Pancreas (tissue), 10 donors: ENCODE measurements at places on chromosomes 11 and 22. TPM values are rescaled to one million over a fixed set of nuclear protein-coding genes. Genes with fewer than 3 reads are reported as not detected.

DNA sequence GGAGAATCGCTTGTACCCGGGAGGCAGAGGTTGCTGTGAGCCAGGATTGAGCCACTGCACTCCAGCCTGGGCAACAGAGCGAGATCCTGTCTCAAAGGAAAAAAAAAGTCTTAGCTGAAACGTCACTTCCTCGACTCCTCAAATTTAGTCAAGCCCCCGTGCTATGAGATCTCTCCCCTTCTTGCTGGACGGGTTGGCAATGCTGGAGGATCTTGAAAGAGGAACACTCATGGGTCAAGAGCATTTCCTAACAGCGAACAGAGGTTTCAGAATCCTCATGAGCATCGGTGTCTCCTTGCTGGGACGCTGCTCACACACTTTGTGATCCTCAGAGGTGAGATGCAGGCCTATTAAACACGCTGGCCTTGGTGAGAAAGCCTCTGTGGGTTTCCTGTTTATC is 35.9 kb downstream of the APOL3 start:
- H3K4me1 ChIP-seq: no peaks in the 10 kb centered on the region
- no peaks in the 10 kb centered on the region for H3K27me3 ChIP-seq
- no peak overlapping the region for H3K27ac ChIP-seq
- no peaks in the 10 kb centered on the region for H3K36me3 ChIP-seq
- H3K4me3 ChIP-seq: no peak overlapping the region
- no peak for DNase-seq

- no peak for DNase-seq
- no peaks in the 10 kb centered on the region for H3K27me3 ChIP-seq
- H3K4me1 ChIP-seq: peaks cover 8% of the 10 kb centered on the region
- H3K36me3 ChIP-seq: no peaks in the 10 kb centered on the region
- no peak overlapping the region for H3K4me3 ChIP-seq
Observed at GRCh38 chr11:44566952-44567875, 1.8 kb downstream of the CD82 start.

- no peak for DNase-seq
- H3K27ac ChIP-seq: no peak overlapping the region
- H3K4me3 ChIP-seq: no peak overlapping the region
Observed at GRCh38 chr22:27626675-27627443, 174.7 kb downstream of the MN1 start.

DNA sequence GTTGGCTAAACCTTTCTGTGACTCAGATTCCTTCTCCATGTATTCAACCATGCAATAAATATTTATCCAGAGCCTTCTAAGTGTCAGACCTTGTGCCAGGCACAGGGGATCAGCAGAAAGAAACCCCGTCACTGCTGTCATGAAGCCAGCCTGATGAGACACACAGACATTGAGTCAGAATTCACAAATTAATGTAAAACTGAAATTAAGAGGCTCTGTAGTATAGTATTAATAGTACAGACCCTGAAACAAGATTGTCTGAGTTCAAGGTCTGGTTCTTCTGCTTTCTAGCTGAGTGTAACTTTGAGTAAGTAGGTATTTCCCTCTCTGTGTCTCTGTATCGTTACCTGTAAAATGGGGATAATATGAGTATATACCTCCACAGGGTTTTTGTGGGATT is 46.9 kb downstream of the ME3 start:
- H3K4me3 ChIP-seq: no peak overlapping the region
- no peak overlapping the region for H3K27ac ChIP-seq
- DNase-seq: no peak
- H3K36me3 ChIP-seq: no peaks in the 10 kb centered on the region
- peaks cover 23% of the 10 kb centered on the region for H3K4me1 ChIP-seq

DNA sequence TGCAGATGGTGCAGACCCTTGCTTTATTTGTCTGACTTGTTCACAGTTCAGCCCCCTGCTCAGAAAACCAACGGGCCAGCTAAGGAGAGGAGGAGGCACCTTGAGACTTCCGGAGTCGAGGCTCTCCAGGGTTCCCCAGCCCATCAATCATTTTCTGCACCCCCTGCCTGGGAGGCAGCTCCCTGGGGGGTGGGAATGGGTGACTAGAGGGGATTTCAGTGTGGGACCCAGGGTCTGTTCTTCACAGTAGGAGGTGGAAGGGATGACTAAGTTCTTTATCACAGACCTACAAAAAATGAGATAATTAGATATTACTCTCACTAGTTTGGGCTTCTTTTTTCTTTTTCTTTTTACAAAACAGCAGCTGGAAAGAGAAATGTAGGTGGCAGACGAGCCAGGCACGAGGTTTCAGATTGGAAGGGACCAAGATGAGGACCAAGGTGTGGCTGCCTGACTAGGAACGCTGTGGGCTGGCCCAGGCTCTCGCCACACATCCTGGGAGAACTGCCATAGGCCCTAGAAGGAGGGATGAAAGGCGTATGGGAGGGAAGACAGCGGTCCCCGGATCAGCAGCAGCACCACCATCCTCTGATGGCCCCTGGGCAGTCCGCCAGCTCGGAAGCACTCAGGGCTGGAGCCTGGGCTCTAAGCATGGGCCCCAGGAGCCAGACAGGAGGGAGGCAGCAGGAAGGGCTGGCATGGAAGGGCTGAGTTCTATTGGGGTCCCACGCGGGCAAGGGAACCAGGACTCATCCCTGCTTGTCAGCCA is 14.2 kb downstream of the TXN2 start:
- no peaks in the 10 kb centered on the region for H3K36me3 ChIP-seq
- no peak overlapping the region for H3K4me3 ChIP-seq
- H3K4me1 ChIP-seq: peaks cover 21% of the 10 kb centered on the region
- H3K27me3 ChIP-seq: no peaks in the 10 kb centered on the region
- H3K27ac ChIP-seq: peak overlapping the region; percentile 97

GRCh38 chr22:47076758-47077157 is 314.3 kb downstream of the TBC1D22A start:
- no peaks in the 10 kb centered on the region for H3K4me1 ChIP-seq
- no peak overlapping the region for H3K27ac ChIP-seq
- H3K36me3 ChIP-seq: no peaks in the 10 kb centered on the region
- DNase-seq: no peak

Gene RASGRP2
- 11.2 TPM for polyA plus RNA-seq
